ENCODE measurements at places on chromosomes 4 and X. TPM values are rescaled to one million over a fixed set of nuclear protein-coding genes. Genes with fewer than 3 reads are reported as not detected.

- no peak for DNase-seq
Measured at GRCh38 chrX:65689377-65689776, 21.9 kb downstream of the MSN start.

DNA sequence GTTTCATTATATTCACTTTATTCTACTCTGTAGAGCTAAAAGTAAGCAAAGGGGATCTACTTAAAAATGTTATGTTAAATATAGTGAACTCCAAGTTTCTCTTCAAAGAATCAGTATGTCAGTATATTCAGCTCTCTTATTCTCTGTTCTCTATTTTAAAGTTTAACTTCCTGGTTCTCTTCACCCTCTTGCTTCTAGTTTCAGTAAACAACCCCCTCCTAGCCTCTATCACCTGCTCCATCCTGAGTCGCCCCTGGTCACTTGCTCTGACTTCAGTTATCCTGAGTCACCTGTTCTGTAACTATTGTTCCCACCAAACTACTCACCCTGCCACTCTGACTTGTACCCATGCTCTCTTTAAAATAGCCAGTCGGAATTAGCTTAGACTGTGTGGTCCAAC is 180.9 kb upstream of the AADAT start:
- no peak for DNase-seq

DNA sequence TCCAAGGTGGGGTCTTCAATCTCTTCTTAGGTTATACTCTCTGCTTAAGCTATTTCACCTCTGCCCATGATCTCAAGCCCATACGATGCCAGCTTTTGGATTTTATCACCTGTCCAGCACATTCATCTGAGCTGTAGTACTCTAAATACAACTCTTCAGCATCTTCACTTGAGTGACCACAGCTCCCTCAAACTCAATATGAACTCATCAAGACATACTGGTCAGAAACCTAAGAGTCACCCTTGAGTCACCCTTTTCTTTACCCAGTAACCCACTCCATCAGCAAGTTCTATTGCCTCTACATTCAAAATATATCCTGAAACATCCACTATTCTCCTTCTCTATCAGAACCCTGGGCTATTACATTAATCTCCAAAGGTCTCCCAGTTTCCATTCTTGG is 69.4 kb downstream of the DCHS2 start:
- no peak for DNase-seq

- no peak for DNase-seq
Measured at GRCh38 chr4:41144812-41145211, 69.5 kb downstream of the APBB2 start.

The PLA2G12A gene
- polyA plus RNA-seq = 10.7 TPM
